Fibroblast of skin of right quadriceps (primary cell): ENCODE measurements at places on chromosomes 3 and 15.

DNA sequence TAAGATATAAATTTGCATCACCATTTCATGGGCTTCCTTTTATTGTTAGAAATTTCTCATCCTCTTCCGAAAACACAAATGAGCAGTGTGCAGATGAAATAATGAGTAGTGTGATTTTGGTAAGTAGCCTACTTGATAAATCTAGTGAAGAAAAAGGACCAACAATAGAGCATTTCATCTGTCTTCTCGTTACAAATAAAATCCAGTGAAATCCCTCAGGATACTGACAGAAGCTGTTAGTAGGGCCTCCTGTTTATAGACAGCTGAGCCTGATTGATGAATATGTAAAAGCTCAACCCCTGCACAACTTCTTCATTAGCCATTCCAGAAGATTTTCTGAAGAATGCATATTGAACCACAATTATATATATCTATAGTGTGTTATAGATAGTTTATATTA lies 363.7 kb upstream of the EPHA6 start:
- no peak for DNase-seq

DNA sequence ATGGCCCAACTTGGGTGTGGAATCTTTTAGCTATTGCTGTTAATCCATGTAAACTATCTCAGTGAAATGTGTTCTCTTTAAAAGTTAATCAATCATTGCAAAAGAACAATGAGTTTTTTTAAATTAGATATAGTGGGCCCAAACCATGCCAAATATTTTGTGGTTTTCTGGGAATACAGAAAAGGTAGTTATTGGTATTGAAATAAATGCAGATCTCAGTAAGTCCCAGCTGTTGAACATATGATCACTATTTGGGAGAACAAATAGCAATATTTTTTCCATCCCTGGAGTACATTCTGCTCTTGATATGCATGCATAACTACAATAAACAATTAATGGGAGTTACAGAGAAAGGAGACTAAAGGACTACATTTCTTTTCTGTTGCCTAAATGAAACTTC lies 36.0 kb upstream of the LEKR1 start:
- DNase-seq: peak; percentile 45

- peak; percentile 53 for DNase-seq
These were observed 67.1 kb downstream of the CEMIP start for GRCh38 chr15:80846031-80846815.

DNA sequence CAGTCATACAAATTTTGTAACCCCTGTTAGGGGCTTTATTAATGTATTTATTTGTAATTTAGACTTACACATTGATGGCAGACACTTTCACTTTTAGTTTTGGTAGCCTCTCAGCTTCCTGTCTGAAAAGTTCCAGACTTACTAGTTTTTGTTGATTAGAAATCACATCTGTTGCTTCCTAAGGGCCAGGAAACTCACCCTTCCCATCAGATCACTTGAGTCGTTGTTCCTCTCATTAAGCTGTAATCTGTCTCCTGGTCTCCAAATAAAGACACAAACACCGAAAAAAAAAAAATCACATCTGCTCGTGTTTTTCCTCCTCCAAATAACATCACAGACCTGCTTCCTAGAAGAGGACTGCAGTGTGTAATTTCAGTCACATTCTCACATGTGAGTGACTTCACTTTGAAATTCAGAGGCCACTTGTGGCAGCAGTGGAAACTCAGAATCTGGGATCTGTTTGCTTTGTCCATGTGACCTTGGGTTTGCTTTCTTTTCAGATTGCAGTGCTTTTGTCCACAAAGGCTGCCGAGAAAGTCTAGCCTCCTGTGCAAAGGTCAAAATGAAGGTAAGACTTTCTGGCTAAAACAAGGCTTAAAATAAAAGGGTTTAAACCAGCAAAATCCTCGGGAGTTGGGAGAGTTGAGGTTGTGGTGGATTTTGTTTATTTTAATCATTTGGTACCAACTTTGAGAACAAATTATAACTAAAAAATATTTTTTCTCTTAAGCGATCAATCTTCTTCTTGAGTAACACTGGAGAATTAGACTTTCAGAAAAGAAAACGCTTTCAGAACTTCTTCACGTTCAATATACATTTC lies 87.0 kb downstream of the KLHL25 start:
- DNase-seq: no peak

DNA sequence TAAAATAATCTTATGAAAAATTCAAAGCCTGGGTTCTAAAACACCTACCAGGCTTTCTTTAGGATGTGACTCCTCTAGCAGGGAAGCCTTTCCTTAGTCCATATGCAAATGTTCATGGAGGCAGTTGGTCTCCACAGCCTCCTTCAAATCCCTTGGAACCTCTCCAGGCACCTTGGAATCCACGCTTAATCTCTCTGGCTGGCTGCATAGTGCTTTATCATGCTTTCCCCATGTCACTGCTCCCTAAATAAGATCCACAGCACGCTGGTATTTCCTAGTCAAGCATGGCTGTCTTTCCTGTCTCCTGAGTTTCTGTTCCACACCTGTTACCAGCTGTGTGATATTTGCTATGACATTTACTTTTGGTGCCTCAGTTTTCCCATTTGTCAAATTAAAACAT lies 71.3 kb downstream of the CLSTN2 start:
- no peak for DNase-seq

GRCh38 chr3:113912552-113913236 lies 35.1 kb upstream of the ZDHHC23 start:
- DNase-seq: peak; percentile 71

GRCh38 chr15:78222745-78223395 lies 11.5 kb downstream of the ACSBG1 start:
- no peak for DNase-seq

DNA sequence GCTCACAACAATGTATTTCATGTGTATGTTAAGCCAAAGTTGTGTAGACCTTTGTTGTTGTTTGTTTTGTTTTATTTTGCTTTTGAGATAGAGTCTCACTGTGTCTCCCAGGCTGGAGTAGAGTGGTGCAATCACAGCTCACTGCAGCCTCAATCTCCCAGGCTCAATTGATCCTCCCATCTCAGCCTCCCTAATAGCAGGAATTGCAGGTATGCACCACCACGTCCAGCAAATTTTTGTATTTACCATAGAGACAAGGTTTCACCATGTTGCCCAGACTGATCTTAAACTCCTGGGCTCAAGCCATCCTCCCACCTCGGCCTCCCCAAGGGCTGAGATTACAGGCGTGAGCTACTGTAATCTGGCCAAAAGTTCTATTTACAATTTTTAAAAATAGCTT lies 2.7 kb downstream of the HERC1 start:
- no peak for DNase-seq

- DNase-seq: no peak
These were observed 13.3 kb upstream of the PLXND1 start for GRCh38 chr3:129619726-129620162.

GRCh38 chr15:62469478-62469873 lies 304.4 kb upstream of the C2CD4B start:
- DNase-seq: peak; percentile 63

DNA sequence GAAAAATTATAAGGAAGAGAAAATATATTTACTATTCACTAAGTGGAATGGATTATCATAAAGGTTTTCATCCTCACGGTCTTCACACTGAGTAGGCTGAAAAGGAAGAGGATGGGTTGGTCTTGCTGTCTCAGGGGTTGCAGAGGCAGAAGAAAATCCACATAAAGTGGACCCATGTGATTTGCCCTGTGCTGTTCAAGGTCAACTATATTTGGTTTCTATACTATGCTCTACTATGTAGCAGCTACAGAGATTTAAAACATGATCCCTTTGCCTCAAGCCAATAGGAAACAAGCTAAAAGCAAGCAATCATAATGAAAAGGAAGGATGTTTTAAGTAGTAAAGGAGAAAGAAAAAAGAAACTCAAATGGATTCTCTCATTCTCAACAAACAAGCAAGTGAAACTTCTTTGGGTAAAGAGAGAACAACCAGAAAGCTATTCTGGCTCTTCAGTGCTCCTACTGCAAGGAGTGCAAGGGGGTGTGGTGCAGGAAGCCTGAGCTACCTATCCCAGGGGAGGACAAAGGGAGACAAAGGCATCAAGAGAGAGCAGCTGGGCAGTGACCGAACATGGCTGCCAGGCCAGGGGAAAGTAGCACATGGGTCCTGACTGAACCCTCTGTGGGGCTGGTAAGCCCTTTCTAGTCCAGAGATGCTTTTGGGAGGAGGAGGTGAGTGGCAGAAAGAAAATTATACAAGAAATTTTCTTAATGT lies 35.9 kb downstream of the SFMBT1 start:
- DNase-seq: no peak

- peak; percentile 86 for DNase-seq
These were observed 70.7 kb downstream of the TOP2B start for GRCh38 chr3:25594007-25594502.

- no peak for DNase-seq
These were observed 1.3 kb downstream of the PPM1M start for GRCh38 chr3:52246728-52247408.

DNA sequence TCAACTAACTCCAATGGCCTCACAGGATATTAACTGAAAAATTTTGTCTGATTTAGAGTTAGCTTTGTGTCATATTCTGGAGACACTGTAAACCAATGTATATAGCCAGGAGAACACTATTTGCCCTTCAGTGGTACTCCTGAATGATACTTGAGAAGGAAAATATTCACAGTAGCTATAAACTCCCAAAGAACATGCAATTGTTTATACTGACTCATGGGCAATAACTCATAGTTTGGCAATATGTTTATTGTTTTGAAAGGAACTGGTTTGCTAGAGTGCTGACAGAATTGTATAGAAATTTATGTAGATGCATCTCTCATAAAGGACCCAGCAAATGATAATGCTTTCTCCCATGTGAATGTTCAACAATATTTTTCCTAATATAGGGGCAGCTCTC lies 537.6 kb downstream of the PLOD2 start:
- DNase-seq: peak; percentile 41

DNA sequence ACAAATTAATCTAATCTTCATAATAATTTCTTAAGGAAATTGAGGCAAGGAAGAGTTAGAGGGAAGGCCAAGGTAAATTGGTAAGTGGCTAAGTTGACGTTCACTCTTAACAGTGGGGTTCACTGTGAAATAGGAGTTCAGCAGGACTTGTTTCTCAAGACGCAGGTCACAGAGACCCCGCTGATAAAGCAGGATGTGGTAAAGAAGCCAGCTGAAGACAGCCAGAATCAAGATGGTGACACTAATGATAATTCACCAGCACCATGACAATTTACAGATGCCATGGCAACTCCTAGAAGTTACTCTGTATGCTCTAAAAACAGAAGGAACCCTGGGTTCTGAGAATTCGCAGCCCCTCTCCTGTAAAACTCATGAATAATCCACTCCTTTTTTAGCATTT lies 100.1 kb upstream of the CTDSPL start:
- no peak for DNase-seq

DNA sequence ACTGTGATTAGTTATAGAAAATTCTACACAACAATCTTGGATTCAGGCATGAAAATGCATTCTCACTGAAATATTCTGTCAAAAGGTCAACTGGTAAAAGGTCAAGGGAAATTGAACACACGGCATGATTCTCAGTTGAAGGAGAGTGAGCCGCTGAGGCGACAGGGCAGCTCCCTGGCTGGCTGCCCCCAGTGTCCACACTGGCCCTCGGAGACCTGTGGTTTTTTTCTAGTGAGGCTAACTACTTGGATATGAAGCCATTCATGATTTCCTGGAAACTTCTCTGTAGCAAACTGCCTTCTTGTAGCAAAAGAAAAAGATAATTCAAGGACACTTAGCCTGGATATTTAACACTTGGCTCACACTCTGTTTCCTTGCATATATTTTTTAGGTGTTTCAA lies 37.2 kb downstream of the AADACL2 start:
- peak; percentile 26 for DNase-seq

GRCh38 chr3:59503441-59503840 lies 453.6 kb upstream of the CFAP20DC start:
- no peak for DNase-seq

DNA sequence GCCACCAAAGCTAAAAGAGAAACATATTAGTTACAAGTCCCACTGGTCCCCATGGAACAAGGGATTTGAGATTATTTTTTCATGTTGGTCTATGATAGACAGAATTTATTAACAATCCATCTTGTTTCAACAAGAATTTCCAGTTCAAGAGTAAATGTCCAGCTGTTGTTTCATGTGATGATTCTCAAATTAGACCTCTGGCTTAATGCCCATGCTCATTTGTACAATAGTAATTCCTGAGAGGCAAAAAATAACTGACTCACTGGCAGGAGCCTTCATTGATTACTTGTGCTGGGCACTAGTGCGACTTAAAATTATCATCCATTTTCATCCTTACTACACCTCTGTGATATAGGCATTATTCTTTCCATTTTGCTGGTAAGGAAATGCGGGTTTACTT lies 171.3 kb downstream of the ITPR1 start:
- DNase-seq: no peak

GRCh38 chr15:82172506-82172905 lies 90.0 kb downstream of the EFL1 start:
- DNase-seq: no peak

DNA sequence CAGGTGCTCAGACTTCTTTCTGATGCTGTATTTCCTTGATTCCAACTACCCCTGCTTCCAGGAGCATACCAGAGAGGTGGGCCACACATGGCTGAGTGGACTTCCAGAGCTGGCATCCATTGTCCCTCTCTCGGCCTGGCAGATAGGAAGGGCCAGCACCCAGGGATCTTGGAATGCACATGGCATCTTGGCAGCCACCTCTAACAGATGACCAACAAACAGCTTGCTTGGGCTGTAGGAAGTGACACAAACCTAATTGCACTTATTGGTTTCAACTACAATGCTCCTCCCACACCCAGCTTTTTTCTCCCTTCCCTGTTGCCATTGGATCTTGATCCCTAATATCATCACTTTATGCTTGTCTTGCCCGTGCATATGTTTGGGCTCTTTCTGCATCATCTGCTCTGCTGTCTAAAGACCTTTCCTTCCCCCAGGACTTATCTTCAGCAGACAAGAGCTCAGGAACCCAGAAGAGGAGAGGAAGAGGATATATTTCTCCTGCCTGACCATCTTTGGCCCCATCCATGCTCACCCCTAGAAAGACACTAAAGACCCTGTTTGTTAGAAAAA lies 294.6 kb downstream of the NTRK3 start:
- no peak for DNase-seq

GRCh38 chr15:67331676-67332075 lies 77.1 kb downstream of the IQCH start:
- DNase-seq: no peak

- peak; percentile 92 for DNase-seq
These were observed 32.9 kb downstream of the ZBTB11 start for GRCh38 chr3:101643861-101644613.

DNA sequence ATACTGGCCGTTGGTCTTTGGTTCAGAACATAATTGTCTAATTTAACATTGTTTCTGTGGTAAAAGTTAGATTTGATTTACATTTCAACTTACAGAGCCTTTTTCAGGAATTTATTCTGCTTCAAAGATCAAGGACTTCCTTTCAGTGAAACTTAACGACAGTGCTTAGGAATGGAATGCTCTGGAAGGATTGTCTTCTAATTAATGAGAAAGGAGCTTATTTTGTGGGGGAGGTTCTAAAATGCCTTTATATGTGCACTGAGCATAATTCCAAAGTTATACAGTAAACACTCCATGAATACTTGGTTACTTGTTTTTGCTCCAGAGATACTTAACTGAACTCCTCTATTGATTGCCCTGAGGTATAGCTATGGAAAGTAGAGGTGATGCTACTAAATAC lies 75.7 kb downstream of the CACNA1D start:
- no peak for DNase-seq

GRCh38 chr3:42148982-42149432 lies 57.9 kb downstream of the TRAK1 start:
- DNase-seq: peak; percentile 74
